Adrenal gland (tissue), 19 donors: ENCODE measurements at places on chromosomes 5 and 9. TPM values are rescaled to one million over a fixed set of nuclear protein-coding genes. Genes with fewer than 3 reads are reported as not detected.

AMBP gene
- polyA plus RNA-seq, result 0.40 TPM

MEF2C gene
- polyA plus RNA-seq, result 63.7 TPM

ITGA2 gene
- polyA plus RNA-seq, result 1.8 TPM

FCN2 gene
- polyA plus RNA-seq, result 99.6 TPM

SLC34A1 gene
- polyA plus RNA-seq, result not detected

CSF1R gene
- polyA plus RNA-seq, result 19.0 TPM

FAM151B gene
- polyA plus RNA-seq, result 3.2 TPM

DNA sequence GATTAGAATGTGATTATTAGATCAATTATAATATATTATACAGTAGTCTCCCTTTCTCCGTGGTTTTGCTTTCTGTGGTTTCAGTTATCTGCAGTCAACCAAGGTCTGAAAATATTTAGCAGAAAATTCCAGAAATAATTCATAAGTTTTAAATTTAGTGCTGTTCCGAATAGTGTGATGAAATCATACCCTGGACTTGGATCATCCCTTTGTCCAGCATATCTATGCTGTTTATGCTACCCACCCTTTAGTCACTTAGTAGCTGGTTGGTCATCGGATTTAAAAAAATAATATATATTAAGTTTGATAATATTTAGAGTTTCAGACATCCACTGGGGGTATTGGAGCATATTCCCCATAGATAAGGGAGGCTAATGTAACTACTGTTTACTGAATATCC, 19.6 kb downstream of the RMI1 start:
- no peak overlapping the region for H3K4me3 ChIP-seq
- H3K36me3 ChIP-seq, result no peaks in the 10 kb centered on the region
- H3K27ac ChIP-seq, result no peak overlapping the region
- peaks cover 8% of the 10 kb centered on the region for H3K4me1 ChIP-seq

DNA sequence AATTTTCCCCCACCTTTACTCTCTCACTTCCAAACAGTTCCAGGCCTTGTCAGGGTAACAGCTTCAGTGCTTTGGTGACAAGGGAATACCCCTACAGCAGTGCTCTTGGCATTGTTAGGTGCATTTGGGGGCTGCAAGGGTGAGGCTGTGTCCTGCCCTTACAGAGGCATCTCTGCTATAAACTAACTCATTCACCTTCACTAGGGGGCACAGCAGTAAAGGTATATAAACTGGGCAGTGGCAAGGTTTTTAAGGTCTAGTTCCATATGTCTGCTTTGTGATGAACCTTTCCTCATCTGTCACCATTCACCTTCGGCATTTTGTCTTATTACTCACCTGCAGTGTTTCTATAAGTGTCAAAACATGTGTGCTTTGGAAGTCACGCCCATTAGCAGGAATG, 79.1 kb upstream of the GPR151 start:
- H3K27me3 ChIP-seq, result no peaks in the 10 kb centered on the region
- H3K4me3 ChIP-seq, result no peak overlapping the region
- DNase-seq, result no peak
- no peaks in the 10 kb centered on the region for H3K36me3 ChIP-seq

DNA sequence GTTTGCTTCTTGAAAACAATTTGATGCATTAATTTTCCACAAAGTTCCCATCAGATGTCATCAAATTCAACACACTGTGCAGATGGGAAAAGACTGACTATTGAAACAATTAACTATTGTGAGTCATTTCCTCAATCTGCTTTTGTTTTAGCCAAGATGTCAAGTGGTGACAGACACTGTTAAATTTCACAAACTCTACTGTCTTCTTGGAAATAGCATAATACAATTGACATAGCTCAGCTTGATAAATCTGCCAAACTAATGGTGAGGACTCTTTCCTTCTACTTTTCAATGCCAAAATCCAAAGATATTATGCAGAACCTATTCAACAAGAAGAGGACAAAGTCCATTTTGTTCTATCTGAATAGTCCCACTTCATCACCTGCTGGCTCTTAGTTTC, 242.3 kb downstream of the CAAP1 start:
- no peak overlapping the region for H3K4me3 ChIP-seq
- DNase-seq, result no peak
- H3K4me1 ChIP-seq, result no peaks in the 10 kb centered on the region
- H3K36me3 ChIP-seq, result no peaks in the 10 kb centered on the region
- no peak overlapping the region for H3K27ac ChIP-seq

GRCh38 chr5:172861461-172861860, 27.4 kb downstream of the ERGIC1 start:
- peaks cover 79% of the 10 kb centered on the region for H3K4me1 ChIP-seq
- no peak for DNase-seq
- H3K27me3 ChIP-seq, result no peaks in the 10 kb centered on the region
- H3K4me3 ChIP-seq, result peak overlapping the region; percentile 28
- H3K27ac ChIP-seq, result peak overlapping the region; percentile 97

GRCh38 chr5:5372930-5373329, 49.5 kb upstream of the ICE1 start:
- H3K27ac ChIP-seq, result no peak overlapping the region
- no peaks in the 10 kb centered on the region for H3K4me1 ChIP-seq
- no peak for DNase-seq
- no peaks in the 10 kb centered on the region for H3K27me3 ChIP-seq
- H3K4me3 ChIP-seq, result no peak overlapping the region

DNA sequence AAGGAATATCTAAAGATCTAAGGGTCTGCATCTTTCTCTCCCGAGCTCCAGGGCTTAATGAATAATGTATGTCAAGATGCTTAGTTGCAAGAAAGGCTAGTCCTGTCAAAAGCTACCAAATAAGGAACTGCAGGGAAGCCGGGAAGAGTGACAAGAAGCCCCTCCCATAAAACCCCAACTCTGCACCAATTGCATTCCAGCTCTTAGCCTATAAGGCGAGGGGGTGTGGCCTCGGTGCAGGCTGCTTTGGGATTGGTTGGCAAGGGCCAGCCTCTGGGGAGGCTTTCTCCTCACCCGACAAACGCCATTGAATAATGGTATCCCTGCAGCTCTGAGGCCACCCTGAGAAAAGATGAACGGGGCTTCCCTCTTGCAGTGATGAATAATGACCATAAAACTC, 416.9 kb downstream of the RAB3C start:
- no peak for DNase-seq
- no peak overlapping the region for H3K27ac ChIP-seq
- no peaks in the 10 kb centered on the region for H3K36me3 ChIP-seq
- H3K27me3 ChIP-seq, result no peaks in the 10 kb centered on the region
- H3K4me1 ChIP-seq, result no peaks in the 10 kb centered on the region

GRCh38 chr9:2043881-2044462, 28.8 kb downstream of the SMARCA2 start:
- no peak overlapping the region for H3K4me3 ChIP-seq
- H3K27ac ChIP-seq, result no peak overlapping the region
- H3K4me1 ChIP-seq, result no peaks in the 10 kb centered on the region
- H3K36me3 ChIP-seq, result peaks cover 46% of the 10 kb centered on the region
- no peak for DNase-seq

DNA sequence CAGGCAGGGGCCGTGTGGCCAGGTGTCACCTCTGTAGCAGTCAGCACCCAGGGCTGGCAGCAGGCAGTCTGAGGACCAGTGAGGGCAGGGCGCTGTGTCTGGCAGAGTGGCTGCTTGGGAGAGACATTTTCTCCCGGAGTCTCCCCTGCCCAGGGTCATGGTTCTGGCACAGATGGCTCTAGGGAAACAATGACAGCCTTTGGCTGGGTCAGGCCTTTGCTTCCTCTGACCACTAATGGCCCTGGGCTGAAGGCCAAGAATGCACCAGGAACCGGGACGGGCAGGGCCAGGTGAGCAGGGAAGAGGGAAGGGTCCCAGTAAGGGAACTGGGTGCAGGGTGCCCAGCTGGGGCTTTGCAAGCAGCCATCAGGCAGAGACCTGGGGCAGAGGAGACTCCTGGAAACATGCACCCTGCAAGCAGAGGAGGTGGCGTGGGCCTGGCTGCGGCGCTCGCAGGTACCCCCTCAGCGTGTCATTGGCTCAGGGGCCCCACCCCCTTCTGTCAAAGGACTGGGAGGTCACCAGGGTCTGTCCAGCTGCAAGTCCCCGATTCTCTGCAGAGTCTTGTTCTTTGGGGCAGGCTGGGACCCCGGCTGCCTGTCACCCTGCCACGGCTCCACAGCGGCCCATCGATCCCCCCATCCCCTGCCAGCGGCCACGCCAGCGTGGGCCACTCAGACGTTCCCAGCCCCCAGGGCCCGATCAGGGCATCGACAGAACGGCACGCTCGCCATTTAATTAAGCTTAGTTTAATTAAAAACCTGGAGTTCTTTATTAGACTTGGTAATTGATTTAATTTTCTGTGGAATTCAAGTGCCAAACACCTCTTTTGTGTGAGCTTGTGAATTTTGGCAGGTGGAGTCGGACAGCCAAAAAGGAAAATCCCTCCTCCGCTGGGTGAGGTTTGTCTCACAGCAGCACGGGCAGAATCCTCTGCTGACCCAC, 18.9 kb upstream of the TMEM250 start:
- DNase-seq, result no peak
- no peaks in the 10 kb centered on the region for H3K36me3 ChIP-seq
- peaks cover 32% of the 10 kb centered on the region for H3K27me3 ChIP-seq
- no peak overlapping the region for H3K27ac ChIP-seq
- peaks cover 5% of the 10 kb centered on the region for H3K4me1 ChIP-seq

GRCh38 chr9:99239341-99240060, 17.4 kb downstream of the SEC61B start:
- H3K4me3 ChIP-seq, result no peak overlapping the region
- H3K36me3 ChIP-seq, result no peaks in the 10 kb centered on the region
- no peak for DNase-seq

GRCh38 chr5:24732184-24732583, 87.4 kb upstream of the CDH10 start:
- H3K4me3 ChIP-seq, result no peak overlapping the region
- no peaks in the 10 kb centered on the region for H3K36me3 ChIP-seq
- H3K27me3 ChIP-seq, result no peaks in the 10 kb centered on the region
- no peaks in the 10 kb centered on the region for H3K4me1 ChIP-seq

GRCh38 chr9:130766927-130767307, 68.1 kb upstream of the ABL1 start:
- no peaks in the 10 kb centered on the region for H3K27me3 ChIP-seq
- H3K27ac ChIP-seq, result no peak overlapping the region
- H3K4me3 ChIP-seq, result no peak overlapping the region
- no peak for DNase-seq
- H3K4me1 ChIP-seq, result peaks cover 5% of the 10 kb centered on the region

DNA sequence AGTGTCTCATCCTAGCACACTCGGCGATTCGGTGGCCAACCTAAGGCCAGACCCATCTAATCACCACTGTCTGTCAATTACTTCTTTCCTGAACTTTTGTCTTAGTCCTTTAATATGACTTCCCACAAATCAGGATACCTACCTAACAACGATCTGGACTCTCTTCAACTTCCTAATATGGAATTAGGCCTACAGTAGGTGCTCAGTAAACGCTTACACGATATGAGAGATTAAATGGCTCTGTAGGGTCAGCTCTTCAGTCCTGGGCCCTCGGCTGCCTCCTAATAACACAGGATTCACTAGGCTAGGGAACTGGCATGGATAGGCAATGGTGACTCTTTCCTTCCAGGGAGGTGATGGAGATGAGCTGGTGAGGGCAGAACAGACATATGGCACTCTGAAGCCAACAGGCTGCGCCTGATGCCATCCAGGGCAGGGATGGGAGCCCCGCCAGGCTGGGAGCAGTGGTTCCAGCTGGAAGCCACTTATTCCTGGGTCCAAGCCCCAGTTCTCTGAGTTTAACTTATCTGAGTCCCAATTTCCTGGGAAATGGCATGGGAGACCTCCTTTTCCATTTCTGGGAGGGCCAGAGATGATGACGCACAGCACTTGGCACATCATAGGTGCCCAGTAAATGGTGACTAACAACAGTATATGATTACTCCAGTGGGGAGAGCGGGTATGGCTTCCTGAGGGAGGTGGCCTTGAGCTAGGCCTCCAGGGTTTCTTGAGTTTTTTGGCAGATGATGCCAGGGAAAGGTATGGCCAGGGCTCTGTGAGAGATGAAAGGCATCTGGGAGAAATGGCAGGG, 7.3 kb downstream of the PDGFRB start:
- H3K27ac ChIP-seq, result no peak overlapping the region
- no peak for DNase-seq
- H3K4me1 ChIP-seq, result peaks cover 8% of the 10 kb centered on the region
- no peaks in the 10 kb centered on the region for H3K36me3 ChIP-seq
- H3K27me3 ChIP-seq, result no peaks in the 10 kb centered on the region

GRCh38 chr5:147327421-147327820, 92.6 kb downstream of the STK32A start:
- H3K27ac ChIP-seq, result no peak overlapping the region
- H3K36me3 ChIP-seq, result no peaks in the 10 kb centered on the region
- no peaks in the 10 kb centered on the region for H3K4me1 ChIP-seq
- H3K4me3 ChIP-seq, result no peak overlapping the region

GRCh38 chr9:18864516-18864915, 168.5 kb downstream of the SAXO1 start:
- no peak for DNase-seq
- H3K27me3 ChIP-seq, result no peaks in the 10 kb centered on the region
- no peaks in the 10 kb centered on the region for H3K36me3 ChIP-seq
- H3K4me3 ChIP-seq, result no peak overlapping the region
- H3K27ac ChIP-seq, result no peak overlapping the region

DNA sequence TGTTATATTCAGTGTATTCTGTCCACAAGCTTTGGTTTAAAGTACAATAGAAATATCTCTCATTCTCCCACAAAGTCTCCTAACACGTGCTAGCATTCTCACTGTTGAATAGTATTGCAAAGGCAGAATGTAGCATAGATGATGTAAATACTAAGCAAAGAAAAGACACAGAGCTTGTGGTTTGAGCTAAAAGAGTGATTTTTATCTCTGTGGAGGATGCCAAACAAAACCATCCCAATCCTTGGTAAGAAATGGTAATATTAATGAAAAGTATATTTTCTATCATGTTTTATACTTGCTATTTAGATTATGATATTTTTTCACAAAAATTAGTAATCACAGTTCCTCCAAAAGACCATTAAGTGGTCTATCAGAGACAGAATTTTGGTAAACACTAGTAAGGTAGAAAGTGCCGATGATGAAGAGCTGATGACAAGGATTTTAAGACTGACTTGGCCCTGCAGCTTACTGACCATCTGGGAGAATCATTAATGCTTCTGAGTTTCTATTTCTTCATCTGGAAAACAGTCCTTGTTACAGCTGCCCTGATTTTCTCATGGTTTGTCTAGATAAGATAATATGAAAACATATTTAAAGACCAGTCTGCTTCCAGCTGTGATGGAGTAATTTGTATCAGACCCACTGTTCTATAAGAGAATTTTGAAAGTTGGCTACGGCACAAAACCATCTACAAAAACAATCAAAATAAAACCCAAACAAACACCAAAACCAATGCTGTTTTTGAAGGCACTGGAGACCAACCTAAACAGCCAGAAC, 510.2 kb downstream of the SPATA31D1 start:
- no peak overlapping the region for H3K4me3 ChIP-seq
- DNase-seq, result no peak
- H3K27me3 ChIP-seq, result no peaks in the 10 kb centered on the region
- H3K4me1 ChIP-seq, result no peaks in the 10 kb centered on the region
- no peak overlapping the region for H3K27ac ChIP-seq

- no peak overlapping the region for H3K4me3 ChIP-seq
- no peaks in the 10 kb centered on the region for H3K27me3 ChIP-seq
- H3K27ac ChIP-seq, result peak overlapping the region; percentile 95
- no peak for DNase-seq
These were observed 1.9 kb downstream of the CD14 start for GRCh38 chr5:140631036-140631417.
